ENCODE measurements at places on chromosomes 7 and 10.

GRCh38 chr10:132332433-132332754 lies 401 bp downstream of the LRRC27 start:
- no peak for DNase-seq

DNA sequence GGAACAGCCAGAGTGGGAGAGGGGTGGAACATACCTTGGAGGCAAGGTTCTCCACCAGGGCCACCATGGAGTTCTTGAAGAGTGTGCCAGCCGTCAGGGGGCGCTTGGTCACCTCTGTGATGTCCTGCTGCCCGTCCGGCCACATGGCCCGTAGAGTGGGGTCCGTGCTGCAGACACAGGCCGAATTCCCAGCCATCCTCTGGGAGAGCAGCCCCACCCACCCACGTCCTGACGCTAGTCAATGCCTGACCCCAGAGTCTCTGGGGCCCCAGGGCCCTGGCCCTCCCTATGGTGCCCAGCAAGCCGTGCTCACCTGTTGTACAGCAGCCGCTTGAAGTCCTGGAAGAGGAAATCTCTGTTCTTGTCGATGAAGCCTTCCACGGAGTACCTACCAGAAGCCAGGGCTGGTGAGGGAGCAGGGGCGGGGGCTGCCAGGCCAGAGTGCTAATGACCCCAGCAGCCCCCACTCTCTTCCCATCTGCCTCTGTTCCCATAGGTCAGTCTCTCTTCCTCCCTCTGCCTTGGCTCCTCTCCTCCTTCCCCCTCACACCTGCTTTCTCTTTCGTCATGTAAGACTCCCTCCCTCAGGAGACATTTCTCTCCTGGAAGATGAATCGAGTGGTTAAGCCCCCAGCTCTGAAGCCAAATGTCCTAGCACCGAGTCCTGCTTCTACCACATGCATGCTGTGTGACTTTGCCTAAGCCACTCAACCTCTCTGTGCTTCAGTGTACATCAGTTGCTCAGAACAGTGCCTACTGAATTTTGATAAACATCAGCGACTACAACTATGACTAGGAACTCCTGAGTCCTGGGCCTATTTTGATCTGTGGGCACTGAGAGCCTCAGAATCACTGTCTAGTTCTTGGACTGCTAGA lies 11.0 kb downstream of the MYO1G start:
- peak; percentile 17 for DNase-seq

- DNase-seq: no peak
Observed at GRCh38 chr7:29435902-29436301, 127.7 kb upstream of the PRR15 start.

DNA sequence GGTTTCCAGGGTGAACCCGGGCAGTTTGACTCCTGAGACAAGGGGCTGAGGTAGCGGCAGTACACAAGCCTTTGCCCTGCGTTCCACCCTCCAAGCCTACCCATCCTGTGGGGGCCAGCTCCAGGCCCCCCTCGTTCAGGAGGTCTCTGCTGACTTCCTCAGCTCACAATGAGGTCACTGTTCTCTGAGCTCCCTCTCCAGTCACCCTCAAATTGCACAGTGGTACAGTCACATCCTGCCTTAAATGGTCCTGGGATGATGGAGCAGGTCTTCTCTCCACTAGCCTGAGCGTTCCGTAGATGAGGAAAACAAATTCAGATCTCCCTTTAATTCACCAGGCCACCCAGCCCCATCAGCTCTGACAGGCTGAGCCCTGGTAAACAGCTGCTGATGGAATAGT lies 90.2 kb downstream of the SH3PXD2A start:
- DNase-seq: no peak

- DNase-seq: no peak
Observed at GRCh38 chr7:33932221-33932620, 26.9 kb downstream of the BMPER start.

DNA sequence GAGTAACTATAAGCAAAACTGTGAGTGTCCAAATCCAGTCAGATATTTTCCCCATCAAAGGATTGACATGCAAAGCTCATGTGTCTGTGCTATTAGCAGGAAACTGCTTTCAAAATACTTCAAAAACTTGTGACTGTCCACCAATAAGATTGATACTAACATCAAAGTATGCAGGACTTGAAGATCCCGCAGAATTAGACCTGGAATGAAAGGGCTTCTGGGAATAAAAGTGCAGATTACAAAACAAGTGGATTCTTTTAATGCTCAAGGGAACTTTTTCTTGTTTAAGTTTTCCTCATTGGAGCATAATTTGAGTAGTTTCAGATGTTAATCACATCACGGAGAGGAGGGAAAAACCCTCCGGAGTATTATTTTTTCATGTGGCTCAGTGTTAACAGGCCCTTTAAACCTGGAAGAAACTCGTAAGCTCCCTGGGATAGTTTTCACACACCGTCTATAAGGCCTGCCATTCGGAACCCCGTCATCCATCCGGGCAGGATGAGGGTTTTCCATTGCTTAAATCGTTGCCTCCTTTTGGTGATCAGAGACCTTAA lies 33.9 kb upstream of the MKX start:
- no peak for DNase-seq

DNA sequence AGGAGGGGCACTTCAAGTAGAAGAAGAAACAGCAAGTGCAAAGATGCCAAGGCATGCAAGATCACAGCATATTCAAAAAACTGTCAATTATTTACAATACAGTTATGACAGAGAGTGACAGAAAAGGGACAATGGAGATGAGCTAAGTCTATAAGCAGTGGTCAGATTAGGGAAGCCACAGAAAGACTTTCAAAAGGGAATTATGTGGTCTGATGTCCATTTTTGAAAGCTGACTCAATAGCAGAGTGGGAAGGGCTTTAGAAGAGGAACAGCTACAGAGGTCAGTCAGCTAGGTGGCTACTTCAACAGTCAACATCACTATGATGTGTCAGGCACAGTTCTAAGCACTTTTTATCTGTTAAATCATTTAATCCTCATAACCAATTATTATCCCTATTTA lies 45.2 kb upstream of the SPOCK2 start:
- DNase-seq: no peak

DNA sequence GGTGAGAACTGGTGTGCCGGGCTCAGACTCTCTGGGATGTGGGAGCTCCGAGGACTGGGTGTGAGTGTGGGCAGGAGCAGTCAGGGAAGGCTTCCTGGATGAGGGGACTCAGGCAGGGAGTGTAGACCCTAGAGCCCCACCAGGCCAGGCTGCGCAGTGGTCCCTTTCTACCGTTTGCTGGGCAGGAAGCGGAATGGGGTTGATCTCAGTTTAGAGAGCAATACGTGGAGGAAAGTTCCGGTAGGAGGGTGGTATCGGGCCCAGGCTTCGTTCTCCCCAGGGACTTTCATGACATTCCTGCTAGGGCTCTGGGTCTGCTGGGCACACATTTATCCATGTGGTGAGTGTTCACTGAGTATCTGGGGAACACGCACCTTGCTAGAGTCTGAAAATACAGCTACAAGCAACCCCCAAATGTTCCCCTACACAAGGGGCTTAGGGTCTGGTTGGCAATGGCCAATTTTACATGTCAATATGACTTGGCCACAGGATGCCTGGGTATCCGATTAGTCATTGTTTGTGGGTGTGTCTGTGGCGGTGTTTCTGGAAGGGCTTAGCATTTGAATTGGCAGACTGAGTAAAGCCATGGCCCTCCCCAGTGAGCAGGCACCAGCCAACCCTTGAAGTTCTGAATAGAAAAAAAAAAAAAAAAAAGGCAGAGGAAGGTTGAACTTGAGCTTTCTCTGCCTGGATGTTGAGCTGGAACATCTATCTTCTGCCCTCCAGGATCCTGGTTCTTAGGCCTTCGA lies 20.8 kb downstream of the GHRHR start:
- DNase-seq: no peak

- no peak for DNase-seq
Observed at GRCh38 chr10:17502814-17503213, 48.4 kb upstream of the ST8SIA6 start.

- DNase-seq: no peak
Observed at GRCh38 chr10:62248465-62248864, 20.2 kb downstream of the RTKN2 start.

DNA sequence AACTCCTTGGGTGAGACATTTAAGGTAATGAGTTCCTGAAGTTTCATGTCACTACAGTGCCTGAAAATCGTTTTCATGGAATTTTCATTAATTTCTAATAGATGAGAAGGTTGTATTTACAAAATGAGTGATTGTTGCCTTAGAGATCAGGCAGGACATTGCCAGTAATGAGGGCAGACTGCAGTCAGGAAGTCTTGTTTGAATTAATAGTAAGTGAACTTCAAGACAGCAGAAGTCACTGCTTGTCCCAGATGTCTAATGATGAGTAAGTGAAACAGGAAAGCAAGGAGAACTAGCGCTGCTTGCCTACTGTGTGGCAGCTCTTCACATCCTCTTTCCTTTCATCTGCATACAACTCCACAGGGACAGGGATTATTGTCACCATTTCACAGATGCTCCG lies 237.4 kb downstream of the BAMBI start:
- no peak for DNase-seq

GRCh38 chr10:70417568-70417967 lies 13.6 kb downstream of the EIF4EBP2 start:
- DNase-seq: no peak

DNA sequence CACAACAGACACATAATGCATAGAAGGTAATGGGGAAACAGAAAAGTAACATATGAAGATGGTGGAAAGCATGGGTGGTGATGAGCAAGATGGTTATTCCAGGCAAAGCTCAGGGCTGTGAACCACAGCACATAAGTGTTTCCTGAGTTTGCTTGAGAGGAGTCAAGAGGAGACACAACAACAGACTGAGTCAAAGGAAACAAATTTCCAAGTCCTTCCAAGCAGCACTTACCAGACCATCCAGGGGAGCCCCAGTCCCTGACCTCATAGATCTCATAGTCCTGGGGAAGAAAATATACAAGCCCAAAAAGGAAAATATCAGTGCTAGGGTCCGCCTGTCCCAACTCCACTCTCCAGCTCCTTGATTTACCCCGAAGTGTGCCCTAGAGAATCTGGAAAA lies 216.6 kb upstream of the FZD1 start:
- no peak for DNase-seq

GRCh38 chr10:79266084-79266483 lies 81.2 kb upstream of the PPIF start:
- DNase-seq: no peak

DNA sequence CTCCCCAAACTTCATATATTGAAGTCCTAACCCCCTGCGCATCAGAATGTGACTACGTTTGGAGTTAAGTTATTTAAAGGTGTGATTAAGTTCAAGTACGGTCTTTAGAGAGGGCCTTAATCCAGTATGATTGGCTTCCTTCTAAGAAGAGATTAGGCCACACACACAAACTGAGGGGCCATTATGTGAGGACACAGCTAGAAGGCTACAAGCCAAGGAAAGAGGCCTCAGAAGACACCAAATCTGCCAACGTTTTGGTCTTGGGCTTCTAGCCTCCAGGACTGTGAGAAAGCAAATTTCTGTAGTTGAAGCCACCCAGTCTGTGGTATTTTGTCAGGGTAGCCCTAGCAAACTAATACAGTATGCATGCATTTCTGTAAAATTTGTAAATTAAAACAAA lies 41.7 kb downstream of the REEP3 start:
- DNase-seq: no peak

- DNase-seq: no peak
Observed at GRCh38 chr7:81780914-81781693, 11.3 kb upstream of the HGF start.

- no peak for DNase-seq
Observed at GRCh38 chr7:145978769-145979168, 137.8 kb upstream of the CNTNAP2 start.

DNA sequence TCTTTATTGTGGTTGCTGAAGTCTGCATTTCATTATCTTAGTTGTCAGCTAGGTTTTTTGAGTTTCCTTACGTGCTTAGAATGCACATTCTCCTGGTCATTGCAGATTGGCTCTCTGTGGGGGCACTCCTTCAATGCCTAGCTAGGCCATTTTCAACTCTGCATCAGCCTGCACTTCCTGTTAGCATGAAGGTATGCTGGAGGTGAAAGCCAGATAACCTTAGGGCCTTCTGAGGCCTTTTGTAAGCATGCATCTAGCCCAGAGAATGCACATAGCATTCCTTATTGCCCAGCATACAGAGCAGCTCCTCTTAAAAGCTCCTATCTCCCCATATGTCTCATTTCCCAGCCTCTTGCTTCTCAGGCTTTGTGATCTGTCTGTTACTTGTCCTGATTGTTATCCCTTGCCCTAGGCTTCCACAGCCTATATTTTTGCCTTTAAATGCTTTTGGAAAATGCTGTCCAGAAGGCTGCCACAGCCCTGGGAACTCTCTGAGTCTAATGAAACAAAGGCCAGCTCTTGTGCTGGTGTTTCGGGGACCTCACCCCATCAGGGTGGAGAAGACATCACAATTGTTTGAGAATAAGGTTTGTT lies 108.1 kb upstream of the IGFBP3 start:
- no peak for DNase-seq

DNA sequence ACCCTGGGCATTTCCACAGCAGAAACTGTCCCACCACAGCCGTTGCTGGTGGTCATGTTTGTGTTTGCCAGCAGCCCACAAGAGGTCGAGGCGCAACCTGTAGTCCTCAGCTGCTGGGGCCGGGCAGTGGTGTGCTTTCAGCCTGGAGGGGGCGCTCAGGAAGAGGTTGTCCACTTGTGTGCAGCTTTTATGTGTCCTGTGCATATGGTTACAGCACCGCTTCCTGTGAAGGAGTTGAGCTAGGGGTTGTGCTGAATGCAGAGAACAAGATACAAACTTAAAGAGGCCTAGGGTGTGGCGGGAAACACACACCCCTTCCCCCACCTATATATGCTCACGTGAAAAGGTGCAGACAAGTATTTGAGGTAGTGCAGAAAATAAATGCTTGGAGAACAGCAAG lies 29.5 kb upstream of the PFKFB3 start:
- DNase-seq: peak; percentile 86

DNA sequence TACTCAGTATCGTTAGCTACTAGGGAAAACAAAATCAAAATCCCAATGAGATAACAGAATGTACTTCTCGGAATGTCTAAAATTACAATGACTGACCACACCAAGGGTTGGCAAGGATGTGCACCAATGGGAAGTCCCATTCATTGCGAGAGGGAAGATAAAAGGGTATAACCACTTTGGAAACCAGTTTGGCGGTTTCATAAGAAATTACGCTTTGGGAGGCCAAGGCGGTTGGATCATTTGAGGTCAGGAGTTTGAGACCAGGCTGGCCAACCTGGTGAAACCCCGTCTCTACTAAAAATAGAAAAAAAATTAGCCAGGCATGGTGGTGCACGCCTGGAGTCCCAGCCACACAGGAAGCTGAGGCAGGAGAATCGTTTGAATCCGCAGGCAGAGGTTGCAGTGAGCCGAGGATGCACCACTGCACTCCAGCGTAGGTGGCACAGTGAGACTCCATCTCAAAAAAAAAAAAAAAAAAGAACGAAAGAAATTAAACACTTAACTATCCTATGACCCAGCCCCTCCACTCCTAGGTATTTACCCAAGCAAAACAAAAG lies 7.6 kb downstream of the HACD1 start:
- DNase-seq: no peak

Measured in activated naive CD4-positive, alpha-beta T cell treated with anti-CD3 and anti-CD28 coated beads, Interleukin-2, amount 10 ng/mL, durations not matched to agents 7 days and 5 days (primary cell).